ENCODE measurements at places on chromosomes 1 and 21. TPM values are rescaled to one million over a fixed set of nuclear protein-coding genes. Genes with fewer than 3 reads are reported as not detected.

The GNAT2 gene
- total RNA-seq = not detected

The PTAFR gene
- 0.07 TPM for total RNA-seq

The CHD5 gene
- 0.59 TPM for total RNA-seq

The CELA2A gene
- not detected for total RNA-seq

The LIPI gene
- not detected for total RNA-seq

The PADI1 gene
- not detected for total RNA-seq

The ARTN gene
- 0.25 TPM for total RNA-seq

The BECN2 gene
- not detected for total RNA-seq

The LPAR3 gene
- 0.35 TPM for total RNA-seq

The CLEC20A gene
- total RNA-seq = not detected

The RIPK4 gene
- 1.3 TPM for total RNA-seq

The CFAP141 gene
- total RNA-seq = not detected

The ADAMTS5 gene
- not detected for total RNA-seq

The PROK1 gene
- not detected for total RNA-seq
